ENCODE measurements at places on chromosomes 7 and 10.

DNA sequence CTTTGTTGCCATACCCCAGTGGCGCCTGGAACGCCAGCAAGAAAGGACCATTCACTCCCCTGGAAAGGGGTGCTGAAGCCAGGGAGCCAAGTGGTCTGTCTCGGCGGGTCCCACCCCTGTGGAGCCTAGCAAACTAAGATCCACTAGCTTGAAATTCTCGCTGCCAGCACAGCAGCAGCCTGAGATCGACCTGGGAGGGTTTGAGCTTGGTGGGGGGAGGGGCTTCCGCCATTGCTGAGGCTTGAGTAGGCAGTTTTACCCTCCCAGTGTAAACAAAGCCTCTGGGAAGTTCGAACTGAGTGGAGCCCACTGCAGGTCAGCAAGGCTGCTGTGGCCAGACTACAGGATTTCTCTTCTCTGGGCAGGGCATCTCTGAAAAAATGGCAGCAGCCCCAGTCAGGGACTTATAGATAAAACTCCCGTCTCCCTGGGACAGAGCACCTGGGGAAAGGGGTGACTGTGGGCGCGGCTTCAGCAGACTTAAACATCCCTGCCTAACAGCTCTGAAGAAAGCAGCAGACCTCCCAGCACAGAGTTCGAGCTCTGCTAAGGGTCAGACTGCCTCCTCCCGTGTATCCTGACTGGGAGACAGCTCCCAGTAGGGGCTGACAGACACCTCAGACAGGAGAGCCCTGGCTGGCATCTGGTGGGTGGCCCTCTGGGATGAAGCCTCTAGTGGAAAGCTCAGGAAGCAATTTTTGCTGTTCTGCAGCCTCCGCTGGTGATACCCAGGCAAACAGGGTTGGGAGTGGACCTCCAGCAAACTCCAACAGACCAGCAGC is 281.1 kb upstream of the SP4 start:
- no peak for DNase-seq

GRCh38 chr10:11177381-11177780 is 159.7 kb downstream of the CELF2 start:
- DNase-seq: no peak

GRCh38 chr7:149427096-149427680 is 33.7 kb downstream of the ZNF777 start:
- no peak for DNase-seq

- no peak for DNase-seq
Observed at GRCh38 chr10:24341371-24341770, 132.4 kb downstream of the KIAA1217 start.

DNA sequence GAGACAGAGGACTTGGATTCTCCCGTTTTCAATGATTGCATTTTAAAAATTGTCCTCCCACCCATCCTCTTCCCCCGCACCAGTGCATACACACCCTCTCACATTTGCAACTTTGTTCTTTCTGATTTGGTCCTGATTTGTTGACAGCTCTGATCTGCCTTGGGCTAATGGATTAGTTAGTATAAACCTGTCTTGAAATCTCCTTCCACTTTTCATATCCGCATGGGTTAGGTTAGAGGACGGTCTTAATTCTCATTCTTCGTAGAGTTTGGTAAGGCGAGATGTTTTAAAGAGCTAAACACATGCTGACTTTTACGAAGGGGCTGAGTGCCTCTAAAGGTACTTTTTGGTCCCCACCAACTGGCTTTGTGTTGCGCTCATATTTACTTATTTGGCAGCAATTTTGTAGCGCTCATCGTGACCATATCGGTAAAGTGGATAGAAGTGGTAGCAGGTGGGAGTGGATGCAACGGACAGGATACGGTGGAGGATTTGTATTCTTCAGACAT is 1.1 kb downstream of the AHR start:
- peak; percentile 40 for DNase-seq

DNA sequence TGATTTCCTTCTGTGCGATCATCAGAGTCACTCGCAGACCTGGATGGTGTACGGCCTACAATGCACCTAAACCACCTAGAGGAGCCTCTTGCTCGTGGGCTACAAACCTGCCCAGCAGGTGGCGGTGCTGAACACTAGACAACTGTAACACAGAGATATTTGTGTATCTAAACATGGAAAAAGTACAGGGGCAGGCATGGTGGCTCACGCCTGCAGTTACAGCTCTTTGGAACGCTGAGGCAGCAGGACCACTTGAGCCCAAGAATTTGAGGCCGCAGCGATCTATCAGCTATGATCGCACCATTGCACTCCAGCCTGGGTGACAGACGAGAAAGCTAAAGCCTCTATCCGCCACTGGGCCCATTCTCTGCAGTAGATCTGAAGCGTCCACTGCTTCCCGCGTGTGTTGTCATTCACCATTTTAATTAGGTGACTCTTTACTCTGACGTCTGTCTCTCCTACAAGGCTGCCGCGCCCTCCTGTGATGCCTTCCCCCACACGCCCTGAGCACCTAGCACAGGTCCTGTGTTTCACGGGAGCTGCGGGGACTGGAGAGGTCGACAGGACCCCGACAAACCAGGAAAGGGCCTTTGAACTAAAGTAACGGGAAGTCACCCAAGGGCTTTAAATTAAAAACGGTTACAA is 774 bp downstream of the TUBGCP2 start:
- peak; percentile 88 for DNase-seq

DNA sequence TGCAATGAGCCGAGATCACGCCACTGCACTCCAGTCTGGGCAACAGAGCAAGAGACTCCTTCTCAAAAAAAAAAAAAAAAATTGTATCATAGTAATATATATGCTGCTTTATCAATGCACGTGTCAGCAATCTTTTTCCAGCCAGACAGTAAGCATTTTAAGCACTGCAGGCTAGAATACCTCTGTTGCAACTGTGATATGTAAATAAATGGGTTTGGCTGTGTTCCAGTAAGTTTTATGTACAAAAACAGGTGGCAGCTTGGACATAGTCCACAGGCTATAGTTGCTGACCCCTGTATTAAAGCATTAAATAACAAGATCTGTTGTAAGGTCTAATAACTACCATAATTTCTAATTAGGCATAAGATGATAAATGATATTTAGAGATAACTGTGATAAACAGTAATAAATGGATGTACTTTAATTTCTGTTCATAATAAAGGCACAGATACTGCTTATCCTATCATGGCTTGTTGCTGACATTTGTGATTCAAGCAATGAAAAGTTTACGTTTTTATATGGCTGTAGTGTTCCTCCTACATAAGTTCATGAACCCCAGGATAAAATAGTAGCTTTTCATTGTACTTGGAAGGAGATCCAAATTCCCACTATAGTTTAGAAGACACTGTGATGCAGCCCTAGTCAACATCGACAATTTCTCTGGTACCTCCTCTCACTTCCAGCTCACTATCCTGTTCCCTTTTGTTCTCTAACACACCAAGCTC is 161.4 kb downstream of the ELMO1 start:
- no peak for DNase-seq

DNA sequence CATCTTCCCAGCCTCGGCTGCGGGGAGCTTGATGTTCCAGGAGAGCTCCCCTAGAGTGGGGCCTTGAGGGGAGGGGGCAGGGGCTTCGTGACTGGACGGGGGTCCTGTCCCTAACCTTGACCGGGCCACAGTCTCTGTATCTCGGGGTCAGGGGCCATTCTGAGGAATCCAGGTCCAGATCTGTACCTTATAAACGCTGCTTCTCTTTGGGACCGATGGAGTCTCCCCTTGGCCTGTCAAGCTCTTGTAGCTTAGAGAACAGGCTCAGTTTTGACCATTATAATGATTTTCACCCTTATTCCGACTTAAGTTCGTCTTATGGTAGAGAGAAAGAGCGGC is 831 bp downstream of the ZKSCAN5 start:
- no peak for DNase-seq

DNA sequence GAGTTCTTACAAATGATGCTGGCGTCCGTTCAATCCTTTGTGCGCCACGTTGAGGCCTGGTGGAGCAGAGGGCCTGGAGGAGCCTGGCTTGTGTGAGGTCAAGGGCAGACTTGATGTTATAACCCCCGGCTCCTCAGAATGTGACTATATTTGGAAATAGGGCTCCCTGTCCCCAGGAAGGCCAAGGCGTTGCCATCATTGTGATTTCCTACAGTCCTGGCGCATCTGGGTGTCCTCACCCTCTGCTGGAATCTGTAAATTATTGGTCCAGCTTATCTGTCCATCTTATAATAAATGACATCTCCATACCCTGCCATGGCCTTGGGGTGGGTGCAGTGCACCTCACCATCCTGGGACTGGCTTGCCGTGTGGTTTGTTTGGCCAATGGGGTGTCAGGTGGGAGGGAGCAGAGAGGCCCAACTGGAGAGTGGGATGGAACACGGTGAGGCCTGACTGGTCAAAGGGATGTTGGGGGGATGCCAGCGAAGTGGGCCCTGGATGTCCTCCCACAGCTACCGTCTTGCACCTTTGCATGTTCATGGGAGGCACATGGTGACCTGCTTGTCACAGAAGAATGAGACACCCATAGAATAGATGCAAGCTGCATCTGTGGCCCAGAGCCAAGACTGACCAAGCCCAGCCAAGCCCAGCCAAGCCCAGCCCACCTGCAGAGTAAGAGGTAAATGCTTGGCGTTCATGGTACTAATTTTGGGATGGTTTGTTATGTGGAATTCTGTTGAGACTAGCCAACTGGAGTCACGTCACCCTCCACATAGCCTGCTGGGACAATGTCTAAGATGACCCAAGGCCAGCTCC is 11.1 kb upstream of the LRRC27 start:
- no peak for DNase-seq

DNA sequence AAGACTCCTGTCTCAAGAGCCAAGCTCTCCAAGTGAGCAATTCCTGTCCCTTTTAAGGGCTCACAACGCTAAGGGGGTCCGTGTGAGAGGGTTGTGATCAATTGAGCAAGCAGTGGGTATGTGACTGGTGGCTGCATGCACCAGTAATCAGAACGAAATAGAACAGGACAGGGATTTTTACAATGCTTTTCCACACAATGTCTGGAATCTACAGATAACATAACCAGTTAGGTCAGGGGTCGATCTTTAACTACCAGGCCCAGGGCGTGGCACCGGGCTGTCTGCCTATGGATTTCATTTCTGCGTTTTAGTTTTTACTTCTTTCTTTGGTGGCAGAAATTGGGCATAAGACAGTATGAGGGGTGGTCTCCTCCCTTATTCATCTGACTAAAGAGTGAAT is 54.9 kb upstream of the SP4 start:
- DNase-seq: no peak

GRCh38 chr10:44990965-44991364 is 9.8 kb upstream of the ZNF22 start:
- no peak for DNase-seq

GRCh38 chr10:105872665-105873064 is 1231.6 kb downstream of the SORCS3 start:
- no peak for DNase-seq

DNA sequence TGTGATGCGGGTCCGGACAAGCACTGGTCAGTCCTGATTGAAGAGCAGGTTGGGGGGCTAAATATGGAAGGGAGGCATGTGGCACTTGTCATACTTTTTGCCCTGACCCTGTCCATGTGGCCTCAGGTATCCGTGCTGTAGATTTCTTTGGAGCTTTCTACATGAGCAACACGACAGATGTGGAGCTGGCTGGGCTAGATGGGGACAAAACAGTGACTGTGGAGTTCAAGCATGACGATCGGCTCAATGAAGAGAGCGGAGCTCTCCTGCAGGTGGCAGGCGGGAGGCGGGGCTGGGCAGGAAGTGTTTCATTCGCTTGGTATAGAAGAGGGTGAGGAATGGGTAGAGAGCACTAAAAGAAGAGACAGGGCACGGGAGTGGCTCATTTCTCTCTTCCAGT is 13.0 kb upstream of the CHCHD1 start:
- DNase-seq: peak; percentile 67

- no peak for DNase-seq
Observed at GRCh38 chr7:110856704-110857103, 234.2 kb upstream of the LRRN3 start.

DNA sequence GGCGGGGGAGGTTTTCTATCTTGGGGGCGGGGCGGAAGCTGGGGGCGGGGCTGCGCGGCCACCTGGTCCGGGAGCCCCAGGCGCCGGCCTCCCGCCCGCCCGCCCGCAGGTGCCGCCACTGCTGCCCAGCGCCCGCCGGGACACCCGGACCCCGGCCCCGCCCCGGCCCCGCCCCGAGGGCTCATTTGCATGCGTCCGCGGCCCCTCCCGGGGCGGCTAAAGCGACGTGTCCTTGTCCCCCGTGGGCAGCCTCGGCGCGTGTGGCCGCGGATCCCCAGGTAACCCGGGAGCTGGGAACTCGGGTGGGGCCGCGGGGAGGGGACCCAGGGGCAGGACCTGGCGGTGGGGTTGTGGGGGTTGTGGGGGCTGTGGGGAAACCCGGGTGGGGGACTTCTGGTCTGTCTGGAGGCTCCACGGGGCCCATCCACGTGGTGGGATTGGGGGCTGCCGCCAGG is at the start of gene BHLHA15:
BHLHA15 (plus strand) TSS at position 219 of the 455 bp plus-strand sequence. CDS start 871 bp downstream, outside the sequence.
- DNase-seq: peak; percentile 50

- no peak for DNase-seq
Observed at GRCh38 chr7:24913801-24914464, 66.0 kb downstream of the OSBPL3 start.

- DNase-seq: no peak
Observed at GRCh38 chr7:111747718-111748117, 185.4 kb upstream of the IMMP2L start.

GRCh38 chr7:151025924-151026671 is 1.8 kb upstream of the ATG9B start:
- DNase-seq: no peak

DNA sequence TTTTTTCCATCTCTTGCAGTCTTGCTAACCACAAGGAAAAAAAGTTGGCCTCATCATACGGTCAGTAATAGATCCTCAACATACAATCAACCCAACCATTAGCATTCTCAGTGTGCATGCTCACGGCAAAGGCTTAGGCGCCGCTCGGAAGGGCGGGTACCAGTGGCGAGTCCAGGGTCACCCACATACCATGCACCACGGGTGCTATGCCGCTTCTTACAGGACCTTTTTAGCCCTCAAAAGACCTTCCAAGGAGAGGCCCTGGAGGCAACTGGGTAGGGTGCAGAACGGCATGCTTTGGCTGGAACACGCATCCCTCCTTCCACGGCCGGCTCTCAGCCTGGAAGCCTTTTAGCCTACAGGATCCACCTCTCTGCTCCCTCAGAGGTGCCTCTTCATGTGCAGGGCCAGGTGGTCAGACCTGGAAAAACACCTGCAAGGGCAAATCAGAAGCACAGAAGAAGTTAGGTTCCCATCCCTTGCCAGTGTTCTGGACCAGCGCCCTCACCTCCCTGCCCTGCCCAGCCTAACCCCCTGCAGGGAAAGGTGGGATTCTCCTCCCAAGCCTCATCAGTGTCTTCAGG is 5.8 kb downstream of the KLF6 start:
- no peak for DNase-seq

DNA sequence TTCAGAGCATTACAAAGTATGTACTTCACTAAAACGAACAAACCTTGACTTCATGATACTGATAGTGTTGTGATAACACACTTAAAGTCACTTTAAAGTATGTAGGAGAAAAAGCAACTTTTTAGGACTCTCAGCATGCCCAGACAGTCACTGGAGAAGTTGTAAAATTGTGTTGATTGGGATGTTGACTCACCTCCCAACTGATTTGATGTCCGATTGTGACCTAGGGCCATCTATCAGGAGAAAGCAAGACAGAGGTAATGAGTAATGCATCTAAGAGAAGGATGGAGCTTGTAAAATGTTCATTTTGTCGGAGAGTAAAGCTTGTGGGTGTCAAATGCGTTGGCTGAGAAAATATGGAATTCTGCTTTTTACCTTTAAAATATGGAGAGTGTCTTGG is 135.4 kb upstream of the SEMA3D start:
- DNase-seq: no peak
